AG09319 (cell line): ENCODE measurements at places on chromosomes 13 and 19.

- DNase-seq: no peak
Measured at GRCh38 chr19:43564800-43565199, 10.5 kb downstream of the XRCC1 start.

GRCh38 chr19:7661744-7662538 lies 6.9 kb upstream of the RETN start:
- no peak for DNase-seq

DNA sequence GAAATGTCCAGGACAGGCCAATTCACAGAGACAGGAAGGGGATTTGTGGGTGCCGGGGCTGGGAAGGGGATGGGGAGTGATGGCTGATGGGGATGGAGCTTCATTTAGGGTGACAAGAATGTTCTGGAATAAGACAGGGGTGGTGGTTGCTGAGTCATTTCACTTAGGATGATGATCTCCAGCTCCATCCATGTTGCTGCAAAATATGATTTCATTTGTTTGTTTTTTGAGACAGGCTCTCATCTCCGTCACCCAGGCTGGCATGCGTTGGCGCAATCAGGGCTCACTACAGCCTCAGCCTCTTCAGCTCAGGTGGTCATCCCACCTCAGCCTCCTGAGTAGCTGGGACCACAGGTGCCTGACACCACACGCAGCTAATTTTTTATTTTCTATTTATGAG lies 3.1 kb upstream of the JSRP1 start:
- DNase-seq: no peak

- DNase-seq: no peak
Measured at GRCh38 chr13:75494491-75494890, 12.5 kb upstream of the TBC1D4 start.

- no peak for DNase-seq
Measured at GRCh38 chr13:43935878-43936277, 56.2 kb downstream of the LACC1 start.

GRCh38 chr19:53365899-53366493 lies 491 bp downstream of the ZNF525 start:
- no peak for DNase-seq

DNA sequence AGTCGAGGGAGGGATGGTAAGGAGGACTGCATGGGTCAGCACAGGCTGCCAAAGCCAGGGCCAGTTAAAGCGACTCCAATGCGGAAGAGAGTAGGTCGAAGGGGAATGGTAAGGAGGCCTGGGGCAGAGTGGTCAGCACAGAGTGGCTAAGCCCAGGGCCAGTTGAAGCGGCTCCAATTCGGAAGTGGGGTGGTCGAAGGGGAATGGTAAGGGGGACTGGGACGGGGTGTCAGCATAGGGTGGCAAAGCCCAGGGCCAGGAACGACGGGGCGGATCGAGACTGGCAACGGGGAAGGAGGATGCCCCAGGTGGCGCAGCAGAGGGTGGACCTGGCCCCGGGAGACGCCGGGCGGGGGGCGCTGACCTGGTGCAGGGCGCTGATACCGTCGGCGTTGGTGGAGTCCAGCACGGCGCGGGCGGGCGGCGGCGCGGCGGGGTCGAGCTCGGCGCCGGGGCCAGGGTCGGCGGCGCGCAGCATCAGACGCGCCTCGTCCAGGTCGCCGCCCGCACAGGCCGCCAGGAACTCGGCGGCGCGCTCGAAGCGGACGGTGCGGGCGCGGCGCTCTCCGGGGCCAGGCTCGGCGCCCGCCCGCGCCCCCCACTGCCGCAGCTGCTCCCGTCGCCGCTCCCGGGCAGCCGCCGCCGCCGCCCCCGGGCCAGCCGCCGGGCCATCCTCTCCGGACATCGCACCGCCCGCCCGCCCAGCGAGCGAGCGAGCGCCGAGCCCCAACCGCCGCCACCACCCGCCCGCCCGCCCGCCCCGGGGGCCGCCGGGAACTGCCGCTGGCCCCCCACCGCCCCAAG lies at the start of gene PPP1R12C:
PPP1R12C (minus strand) TSS at position 779 of the 804 bp plus-strand sequence; CDS start at position 685, 94 bp downstream.
- no peak for DNase-seq

DNA sequence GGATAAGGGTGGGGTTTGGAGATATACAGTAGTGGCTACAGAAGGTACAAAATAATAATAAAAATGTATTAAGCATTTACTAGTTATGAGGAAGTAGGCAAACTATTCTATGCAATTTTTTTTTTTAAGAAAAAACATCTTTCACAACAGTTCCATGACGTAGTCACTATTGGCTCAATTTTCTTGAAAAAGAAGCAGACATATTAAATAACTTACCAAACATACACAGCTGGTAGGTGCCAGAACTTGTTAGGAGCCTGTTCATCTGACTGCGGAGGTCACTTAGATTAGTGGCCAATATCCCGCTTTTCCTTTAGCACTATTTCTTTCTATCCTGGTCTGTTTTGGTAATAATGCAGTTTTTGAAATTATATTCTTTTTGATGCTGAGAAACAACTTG lies 593.5 kb downstream of the KCTD12 start:
- no peak for DNase-seq

DNA sequence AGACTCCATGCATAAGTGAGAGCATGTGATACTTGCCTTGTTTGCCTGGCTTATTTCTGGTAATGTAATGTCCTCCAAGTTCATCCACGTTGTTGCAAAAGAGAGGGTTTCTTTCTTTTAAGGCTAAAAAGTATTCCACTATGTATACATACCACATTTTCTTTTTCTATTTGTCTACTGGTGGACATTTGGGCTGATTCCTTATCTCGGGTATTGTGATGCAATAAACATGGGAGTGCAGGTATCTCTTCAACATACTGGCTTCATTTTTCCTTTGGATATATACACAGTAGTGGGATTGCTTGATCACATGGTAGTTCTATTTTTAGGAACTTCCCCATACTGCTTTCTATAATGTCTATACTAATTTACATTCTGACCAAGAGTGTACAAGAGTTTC lies 49.6 kb upstream of the EBPL start:
- no peak for DNase-seq

- DNase-seq: no peak
Measured at GRCh38 chr13:110677731-110678545, 28.0 kb downstream of the CARS2 start.

- no peak for DNase-seq
Measured at GRCh38 chr19:46976845-46977320, 42.8 kb upstream of the NPAS1 start.

- DNase-seq: no peak
Measured at GRCh38 chr19:17496337-17496997, 15.0 kb upstream of the PGLS start.

DNA sequence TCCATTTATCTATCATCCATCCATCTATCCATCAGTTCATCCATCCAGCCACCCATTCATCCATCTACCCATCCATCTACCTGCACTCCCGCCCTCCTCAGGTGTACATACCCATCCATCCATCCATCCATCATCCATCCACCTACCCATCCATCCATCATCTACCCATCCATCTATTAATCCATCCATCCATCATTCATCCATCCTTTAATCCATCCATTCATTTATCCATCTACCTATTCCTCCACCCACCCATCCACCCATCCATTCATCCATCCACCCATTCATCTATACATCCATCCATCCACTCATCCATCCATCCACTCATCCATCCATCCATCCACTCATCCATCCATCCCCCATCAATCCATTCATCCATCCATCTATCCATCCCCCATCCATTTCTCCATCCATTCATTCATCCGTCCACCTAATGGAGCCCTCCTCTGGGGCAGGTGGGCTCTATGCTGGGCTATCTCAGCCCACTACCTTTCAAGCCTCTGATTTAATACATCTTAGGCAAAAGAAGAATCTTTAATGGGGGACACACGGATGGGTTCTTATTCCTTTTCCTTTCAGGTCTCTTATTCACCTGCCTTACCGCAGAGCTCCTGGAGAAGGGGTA lies 178.9 kb downstream of the URI1 start:
- DNase-seq: no peak

GRCh38 chr13:24693862-24694471 lies 13.8 kb downstream of the ATP12A start:
- no peak for DNase-seq

GRCh38 chr19:45423033-45423588 lies 606 bp downstream of the ERCC1 start:
- no peak for DNase-seq

- no peak for DNase-seq
Measured at GRCh38 chr13:41271456-41272285, 8.3 kb upstream of the MTRF1 start.

DNA sequence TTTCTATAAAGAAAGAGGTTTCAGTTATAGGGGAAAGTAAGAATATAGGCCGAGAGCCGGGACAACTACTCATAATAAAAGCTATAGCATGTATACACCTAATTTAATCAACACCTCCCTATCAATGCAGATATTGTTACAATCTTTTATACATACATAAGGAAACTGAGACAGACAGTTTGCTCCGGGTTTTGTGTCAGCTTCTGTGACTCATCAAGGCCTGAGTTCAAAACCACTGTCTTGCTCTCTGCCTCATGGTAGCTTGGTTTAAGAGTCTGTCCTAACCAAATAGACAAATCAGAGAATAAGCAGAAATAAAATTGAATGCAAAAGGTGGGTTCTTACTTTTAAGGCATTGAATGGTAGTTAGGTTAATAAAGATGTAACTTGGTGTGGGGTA lies 222.9 kb downstream of the GGACT start:
- no peak for DNase-seq

DNA sequence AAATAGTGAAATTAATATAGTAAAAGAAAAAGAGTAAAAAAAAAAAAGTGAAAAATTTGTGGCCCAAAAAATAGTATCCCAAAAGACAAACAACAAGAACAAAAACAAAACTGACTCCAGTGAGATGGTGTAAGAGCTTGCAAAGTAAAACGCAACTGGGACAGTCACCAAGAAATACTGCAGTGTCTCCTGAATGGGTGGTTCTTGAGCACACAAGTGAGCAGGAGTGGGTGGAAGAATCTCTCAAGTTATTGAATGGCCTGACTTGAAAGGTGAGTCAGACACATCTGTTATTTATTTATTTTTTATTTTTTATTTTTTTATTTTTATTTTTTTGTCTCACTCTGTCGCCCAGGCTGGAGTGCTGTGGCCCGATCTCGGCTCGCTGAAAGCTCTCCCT lies 1.9 kb downstream of the ZNF493 start:
- DNase-seq: no peak

DNA sequence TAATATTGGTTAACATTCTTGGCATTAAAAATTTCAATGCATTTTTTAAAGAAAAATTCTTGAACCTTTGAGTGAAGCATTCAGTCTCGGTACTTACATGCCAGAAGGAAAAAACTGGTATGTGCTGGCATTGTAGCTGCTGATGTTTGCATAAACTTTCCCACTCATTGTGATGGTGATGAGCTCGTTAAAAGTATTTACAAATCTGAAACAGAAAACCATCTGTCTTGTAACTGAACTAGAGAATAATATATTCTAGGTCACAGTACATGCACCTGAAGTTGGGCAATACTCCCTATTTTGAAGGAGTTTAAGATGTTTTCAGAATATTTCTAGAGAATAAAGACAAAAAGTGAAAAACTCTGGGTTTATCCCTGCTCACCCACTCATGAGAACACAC lies 64.1 kb downstream of the SLC15A1 start:
- DNase-seq: no peak

GRCh38 chr13:112831801-112832200 lies 137.2 kb upstream of the MCF2L start:
- no peak for DNase-seq

DNA sequence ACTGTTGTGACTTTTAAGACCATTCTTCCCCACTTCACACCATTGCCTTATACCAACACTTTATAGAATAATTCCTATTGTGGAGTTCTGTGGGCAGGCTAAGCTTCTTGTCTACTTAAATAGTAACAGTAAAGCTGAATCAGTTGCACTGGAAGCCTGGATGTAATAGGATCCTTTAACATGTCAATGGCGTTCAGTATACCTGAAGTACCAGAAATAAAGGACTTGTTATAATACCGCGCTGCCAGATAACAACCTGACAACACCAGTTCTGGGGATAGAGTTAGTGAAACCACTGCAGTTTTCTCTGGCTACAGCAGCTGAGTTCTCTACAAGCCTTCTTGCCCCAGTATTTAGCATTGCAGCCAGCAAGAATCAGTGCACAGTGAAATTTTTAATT lies 52.0 kb upstream of the TNFRSF19 start:
- DNase-seq: no peak

GRCh38 chr19:51509823-51510660 lies 8.4 kb upstream of the SIGLEC12 start:
- DNase-seq: no peak

- no peak for DNase-seq
Measured at GRCh38 chr19:3975637-3976087, 4.8 kb upstream of the DAPK3 start.

- DNase-seq: no peak
Measured at GRCh38 chr19:4780860-4781259, 10.7 kb upstream of the FEM1A start.

- DNase-seq: no peak
Measured at GRCh38 chr13:108263621-108264355, 5.7 kb upstream of the TNFSF13B start.

DNA sequence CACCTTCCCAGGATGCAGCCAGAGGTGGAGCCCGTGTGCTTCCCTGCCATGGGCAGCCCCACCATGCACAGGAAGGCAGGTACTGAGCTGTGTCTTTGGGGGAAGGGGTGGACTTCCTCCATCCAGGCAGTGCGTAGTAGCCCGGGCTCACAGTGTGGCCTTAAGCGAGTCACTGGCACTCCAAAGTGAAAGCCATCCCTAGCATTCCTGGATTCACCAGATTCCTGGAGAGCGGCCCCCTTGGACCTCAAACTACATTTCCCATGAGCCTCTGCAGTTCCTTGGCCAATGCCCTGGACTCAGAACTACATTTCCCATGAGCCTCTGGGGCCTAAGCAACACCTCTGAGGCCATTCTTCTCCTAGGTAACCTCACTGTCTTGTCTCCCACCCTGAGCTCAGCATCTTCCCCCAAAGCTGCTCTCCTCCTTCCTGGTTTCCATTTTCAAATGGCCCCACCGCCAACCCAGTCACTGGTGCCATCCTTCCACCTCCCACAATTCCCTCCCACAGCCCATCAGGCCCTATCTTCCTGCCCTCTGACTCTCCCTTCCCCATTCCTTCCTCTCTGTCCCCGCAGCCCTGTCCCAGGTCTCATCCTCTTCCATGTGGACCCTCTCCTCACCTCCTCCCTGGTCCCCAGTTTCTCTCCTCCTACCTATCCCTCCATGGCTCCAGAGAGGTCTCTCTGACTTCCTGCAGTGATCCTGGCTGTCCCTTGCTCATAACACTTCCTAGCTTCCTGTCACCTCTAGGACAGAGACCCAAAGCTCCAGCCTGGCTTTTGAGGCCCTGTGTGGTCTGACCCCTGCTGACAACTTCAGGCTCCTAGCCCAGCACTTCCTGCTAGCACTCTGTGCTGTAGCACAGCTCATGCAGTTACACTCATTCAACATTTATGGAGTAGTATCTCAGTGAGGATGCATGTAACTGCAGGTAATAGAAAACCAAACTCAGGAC lies at the start of gene C19orf81:
C19orf81 (plus strand) TSS at position 13 of the 959 bp plus-strand sequence; CDS start at position 13, 0 bp downstream.
- DNase-seq: no peak

DNA sequence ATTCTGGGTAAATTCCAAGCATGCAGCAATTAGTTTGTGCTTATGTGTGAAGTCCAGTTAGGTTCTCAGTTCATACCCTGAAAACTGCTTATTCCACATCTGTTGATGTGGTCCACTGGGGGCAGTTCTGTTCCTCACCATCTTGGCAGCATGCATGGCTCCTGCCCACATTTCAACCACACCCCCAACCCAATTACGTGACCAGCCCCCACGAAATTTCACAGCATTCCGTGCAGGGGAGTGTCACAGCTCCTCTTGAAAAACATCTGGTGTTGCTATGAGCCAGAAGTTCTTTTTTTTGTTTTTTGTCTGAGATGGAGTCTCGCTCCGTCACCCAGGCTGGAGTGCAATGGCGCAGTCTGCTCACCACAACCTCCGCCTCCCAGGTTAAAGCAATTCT lies 9.1 kb upstream of the ERVK3-1 start:
- no peak for DNase-seq
